ENCODE measurements at places on chromosomes 1 and 21.

DNA sequence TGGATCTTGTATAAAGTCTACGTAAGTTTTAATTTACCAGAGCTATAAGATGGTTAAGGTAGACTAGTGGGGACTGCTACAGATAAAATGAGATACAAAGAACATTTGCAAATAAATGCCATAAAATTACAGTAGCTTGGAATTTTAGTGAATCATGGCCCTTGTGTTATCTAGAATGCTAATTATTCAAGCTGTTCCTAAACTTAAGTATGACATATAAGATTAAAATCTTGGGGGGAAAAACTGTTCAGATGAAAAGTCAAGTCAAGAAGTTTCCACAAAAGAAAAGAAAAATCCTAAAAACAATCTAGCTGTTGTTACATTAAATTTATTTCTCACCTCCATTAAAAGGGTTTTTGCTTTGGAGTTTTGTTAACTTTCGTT is 51.7 kb downstream of the SIM2 start:
- DNase-seq: no peak

- no peak for DNase-seq
Observed at GRCh38 chr1:26998429-26999300, 5.2 kb downstream of the TRNP1 start.

- no peak for DNase-seq
Observed at GRCh38 chr1:145892486-145893087, 6.9 kb upstream of the ANKRD35 start.

DNA sequence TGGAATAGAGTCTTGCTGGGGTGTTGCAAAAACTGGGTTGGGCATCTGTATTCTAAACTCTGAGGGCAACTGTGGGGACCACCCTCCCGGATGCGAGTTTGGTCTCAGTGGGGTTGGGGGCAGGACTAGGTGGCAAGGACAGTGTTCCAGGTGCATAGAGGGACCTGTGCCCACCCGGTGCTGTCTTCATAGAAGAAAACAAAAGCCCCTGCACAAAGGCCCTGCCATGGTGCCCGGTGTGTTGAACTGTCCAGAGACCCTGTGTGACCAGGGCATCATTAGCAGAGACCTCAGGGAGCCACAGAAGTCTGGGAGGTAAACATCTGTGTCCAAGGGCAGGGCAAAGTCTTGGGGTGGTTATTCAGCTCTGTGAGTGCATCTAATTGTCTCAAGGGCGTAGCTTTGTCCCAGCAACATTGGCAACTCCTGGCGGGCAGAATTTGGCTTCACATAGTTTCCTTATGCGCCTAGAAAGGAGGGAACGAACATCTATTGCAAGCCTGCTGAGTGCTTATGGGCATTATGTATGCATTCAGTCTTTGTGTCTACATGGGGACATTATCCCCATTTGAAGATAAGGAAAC is 72.2 kb upstream of the IFFO2 start:
- DNase-seq: no peak

- DNase-seq: no peak
Observed at GRCh38 chr1:229756666-229757065, 130.6 kb downstream of the URB2 start.

- no peak for DNase-seq
Observed at GRCh38 chr1:21781815-21782348, 1.1 kb downstream of the USP48 start.

- DNase-seq: no peak
Observed at GRCh38 chr1:106523497-106523896, 533.0 kb upstream of the PRMT6 start.

- no peak for DNase-seq
Observed at GRCh38 chr1:31327381-31327780, 30.5 kb downstream of the ZCCHC17 start.

GRCh38 chr21:27086630-27087029 is 119.7 kb upstream of the ADAMTS5 start:
- DNase-seq: no peak

DNA sequence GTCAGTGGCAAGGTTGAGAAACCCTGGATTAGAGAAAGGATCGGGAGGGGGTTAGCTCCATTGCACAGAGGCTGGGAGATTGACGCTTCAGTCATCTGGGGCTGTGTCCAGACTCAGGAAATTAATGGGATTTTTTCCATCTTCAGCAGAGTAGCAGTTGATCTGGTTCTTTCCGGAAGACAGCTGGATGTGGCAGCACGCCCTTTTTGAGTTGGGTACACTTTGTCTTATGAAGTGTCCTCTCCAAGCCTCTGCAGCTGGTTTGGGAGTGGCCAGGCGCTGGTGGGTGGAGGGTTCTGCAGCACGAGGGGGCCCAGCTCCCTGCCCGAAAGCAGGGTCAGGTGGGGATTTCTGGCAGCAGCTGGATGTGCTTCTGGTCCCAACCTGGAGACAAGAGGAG is 95.1 kb downstream of the TAS1R2 start:
- no peak for DNase-seq

GRCh38 chr1:109790735-109791494 is 27.2 kb upstream of the EPS8L3 start:
- peak; percentile 81 for DNase-seq

DNA sequence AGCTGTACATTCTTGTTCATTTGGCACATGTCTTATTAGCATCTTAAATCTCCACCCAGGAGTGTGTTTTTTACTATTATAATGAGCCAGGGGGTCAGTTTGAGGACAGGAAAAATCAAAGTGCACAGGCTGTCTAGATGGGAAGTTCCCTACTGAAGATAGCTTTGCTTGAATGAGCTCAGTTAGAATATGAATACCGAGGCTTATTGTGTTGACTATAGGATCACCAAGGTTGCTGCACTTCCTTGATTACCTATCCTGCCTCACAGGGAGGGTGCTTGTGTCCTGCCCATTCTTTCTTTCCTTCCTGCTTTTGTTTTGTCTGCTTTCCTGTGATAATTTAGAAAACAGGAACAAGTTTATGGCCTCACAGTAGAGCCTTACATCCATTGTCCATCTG is 16.3 kb downstream of the PHGDH start:
- DNase-seq: no peak

- peak; percentile 32 for DNase-seq
Observed at GRCh38 chr1:147389532-147390184, 147.2 kb downstream of the CHD1L start.

- DNase-seq: no peak
Observed at GRCh38 chr1:151069103-151069486, 1.5 kb upstream of the GABPB2 start.

DNA sequence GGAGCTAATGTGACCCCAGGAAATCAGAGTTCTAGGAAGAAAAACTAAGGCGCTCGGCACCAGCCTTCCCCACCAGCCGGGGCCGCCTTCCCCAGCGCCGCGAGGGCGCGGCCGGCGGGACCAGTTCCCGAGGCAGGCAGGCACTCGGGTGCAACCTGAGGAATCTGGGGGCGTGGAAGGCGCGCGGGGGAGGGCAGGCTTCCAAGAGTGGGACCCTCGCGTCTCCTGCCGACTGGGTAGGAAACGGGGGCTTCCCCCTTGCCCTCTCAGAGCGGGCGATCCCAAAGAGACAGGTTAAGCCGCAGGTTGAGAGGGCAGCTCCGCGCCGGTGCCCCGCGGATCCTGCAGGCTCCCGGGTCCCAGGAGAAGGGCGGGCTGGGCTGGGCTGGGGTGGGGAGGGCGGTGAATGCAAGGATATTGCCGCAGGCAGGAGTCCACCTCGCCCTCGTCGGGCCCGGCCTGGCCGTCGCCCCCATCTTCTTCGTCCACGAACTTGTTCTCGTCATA is 431 bp downstream of the ARPC5 start:
- DNase-seq: no peak

DNA sequence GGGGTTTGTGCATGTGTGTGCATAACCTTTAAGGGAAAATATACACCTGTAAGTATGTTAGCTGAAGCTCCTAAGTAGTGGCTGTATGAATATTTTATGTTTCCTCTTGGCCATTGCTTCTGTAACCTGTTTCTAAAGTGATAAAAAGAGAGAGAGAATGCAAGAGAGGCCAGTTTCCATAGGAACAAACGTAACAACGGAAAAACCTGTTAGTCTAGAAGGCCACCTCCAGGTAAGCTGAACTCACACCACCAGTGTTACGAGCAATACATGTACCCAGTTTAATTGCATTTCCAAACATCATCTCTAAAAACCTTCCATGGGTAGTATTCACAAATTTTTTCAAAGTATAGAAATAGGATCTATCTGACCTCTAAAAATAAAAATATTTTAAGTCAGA is 63.1 kb downstream of the PLPPR4 start:
- DNase-seq: no peak

GRCh38 chr1:159088546-159089183 is 12.1 kb upstream of the AIM2 start:
- DNase-seq: no peak

DNA sequence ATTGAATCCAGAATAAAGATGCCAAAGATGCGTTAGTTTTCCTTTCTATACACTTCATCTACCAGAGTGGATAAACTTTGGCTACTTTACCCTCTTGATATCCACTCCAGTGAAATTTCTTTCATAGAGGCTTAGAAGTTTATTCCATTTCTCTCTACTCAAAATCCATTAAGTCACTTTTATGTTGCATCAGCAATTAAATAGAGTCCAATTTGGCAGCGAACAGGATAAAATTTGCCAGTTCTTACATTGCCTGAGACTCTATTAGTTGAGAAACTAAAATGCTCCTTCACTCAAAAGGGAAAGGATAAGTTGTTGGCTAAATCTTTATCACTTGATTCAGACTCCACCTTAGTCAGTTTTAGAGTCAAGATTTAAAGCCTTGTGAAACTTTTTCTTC is 57.9 kb downstream of the ACBD6 start:
- no peak for DNase-seq

DNA sequence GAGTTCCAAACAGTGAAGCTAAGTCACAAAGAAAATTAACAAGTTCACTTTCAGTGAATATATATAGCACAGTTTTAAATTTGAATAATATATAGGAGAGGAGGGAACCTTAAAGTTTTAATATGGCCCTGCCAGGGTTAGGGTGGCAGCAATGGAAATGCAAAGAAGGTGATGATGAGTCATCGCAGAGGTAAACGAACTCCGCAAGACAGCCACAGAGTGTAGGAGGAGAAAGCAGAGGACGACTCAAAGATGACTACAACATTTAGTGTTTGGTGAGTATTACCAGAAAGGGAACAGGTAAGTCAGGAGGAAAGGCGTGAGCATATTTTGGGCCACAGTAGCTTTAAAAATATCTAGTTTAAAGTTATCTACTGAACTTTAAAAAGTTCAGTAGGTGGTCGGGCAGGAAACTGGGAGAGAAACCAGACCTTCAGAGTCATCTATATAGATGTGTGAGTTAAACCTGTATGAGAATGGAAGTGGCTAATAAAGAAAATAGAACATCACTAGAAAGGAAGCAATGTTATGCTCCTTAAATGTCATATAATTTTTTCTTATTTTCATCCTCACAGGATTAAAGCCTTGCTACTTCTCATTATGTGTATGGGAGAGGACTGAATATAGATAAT is 75.7 kb downstream of the UCHL5 start:
- no peak for DNase-seq

- no peak for DNase-seq
Observed at GRCh38 chr1:45103534-45103933, 91.5 kb downstream of the UROD start.

- no peak for DNase-seq
Observed at GRCh38 chr1:24337455-24337854, 18.3 kb downstream of the GRHL3 start.

GRCh38 chr1:21050031-21050430 is 126.7 kb downstream of the EIF4G3 start:
- no peak for DNase-seq

- DNase-seq: no peak
Observed at GRCh38 chr1:62905309-62905708, 121.4 kb downstream of the ATG4C start.

- no peak for DNase-seq
Observed at GRCh38 chr21:27250366-27250765, 283.5 kb upstream of the ADAMTS5 start.

- no peak for DNase-seq
Observed at GRCh38 chr1:1245817-1246576, 525 bp downstream of the C1QTNF12 start.

- no peak for DNase-seq
Observed at GRCh38 chr21:16457498-16457897, 727.7 kb downstream of the USP25 start.

- no peak for DNase-seq
Observed at GRCh38 chr1:1356166-1356795, 2.1 kb downstream of the MXRA8 start.

- DNase-seq: no peak
Observed at GRCh38 chr1:171472183-171472647, 13.1 kb upstream of the PRRC2C start.

DNA sequence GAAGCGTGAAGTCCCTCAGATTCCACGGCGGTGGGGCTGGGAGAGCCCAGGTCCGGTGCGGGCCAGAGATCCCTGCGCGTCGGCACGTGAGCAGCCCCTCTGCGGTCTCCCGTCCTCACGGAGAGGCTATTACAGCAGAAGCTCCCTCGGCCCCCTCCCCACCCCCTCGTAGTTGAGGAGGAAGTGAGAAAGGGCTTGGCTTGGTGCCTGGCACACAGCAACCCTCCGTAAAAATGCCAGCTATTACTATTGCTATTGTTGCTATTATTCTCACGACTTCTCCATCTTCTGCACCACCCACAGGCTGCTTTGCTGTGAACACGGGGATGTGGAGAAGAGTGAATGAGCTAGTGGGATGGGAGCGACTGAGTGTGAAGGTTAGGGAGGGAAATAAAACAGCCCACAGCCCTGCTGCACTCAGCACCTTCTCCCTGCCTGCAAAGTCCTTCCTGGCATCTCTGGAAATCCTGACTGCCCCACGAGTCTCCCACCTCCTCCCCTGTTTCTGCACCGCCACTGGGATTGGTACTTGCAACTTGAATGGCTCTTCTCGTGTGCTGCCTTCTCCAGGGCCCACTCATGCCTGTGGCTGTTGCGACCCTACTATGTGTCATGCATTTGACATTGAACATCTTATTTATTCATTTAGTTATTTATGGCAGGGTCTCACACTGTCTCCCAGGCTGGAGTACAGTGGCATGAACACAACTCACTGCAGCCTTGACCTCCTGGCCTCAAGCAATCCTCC is 26.6 kb downstream of the ZBTB18 start:
- DNase-seq: no peak

- DNase-seq: no peak
Observed at GRCh38 chr1:188867614-188868013, 1610.0 kb downstream of the BRINP3 start.

GRCh38 chr1:165218731-165219130 is 137.8 kb downstream of the LMX1A start:
- no peak for DNase-seq

DNA sequence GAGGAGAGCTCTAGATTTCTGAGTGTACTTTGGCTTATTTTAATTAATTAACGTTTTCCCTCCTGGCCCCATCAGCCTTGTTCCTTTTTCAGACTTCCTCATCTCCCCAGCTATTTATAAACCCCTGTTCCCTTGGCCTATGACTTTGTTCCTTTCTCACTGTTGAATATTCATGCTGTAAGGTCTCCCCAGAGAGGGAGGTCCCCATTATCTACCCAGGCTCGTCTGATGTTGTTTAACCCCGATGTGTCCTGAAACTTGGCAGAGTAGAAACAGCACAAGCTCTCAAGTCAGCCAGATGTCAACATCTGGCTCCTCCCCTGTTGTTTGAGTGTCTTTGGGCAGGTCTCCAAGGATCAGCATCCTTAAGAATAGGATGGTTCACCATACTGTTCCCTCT is 153.6 kb downstream of the HIVEP3 start:
- no peak for DNase-seq
